ENCODE measurements at places on chromosomes 4 and X.

DNA sequence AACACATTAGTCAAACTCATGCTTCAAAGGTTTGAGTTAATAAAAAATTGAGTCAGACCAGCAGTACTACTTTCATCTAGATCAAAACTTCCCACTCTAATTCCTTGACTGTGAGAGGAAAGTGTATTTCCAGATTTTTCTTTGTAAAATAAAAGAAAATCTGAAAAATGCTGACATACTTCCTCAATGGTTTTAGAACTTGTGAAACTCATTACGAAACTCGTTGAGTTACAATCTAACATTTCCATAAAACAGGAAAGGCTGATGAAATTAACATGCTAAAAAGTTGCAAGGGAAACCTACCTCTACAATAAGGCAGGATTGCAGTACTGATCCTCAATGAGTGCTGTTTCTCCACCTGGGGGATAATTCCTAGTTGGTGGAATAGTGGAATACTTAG, 217.8 kb upstream of the HCCS start:
- no peak for DNase-seq

- DNase-seq, result no peak
Observed at GRCh38 chr4:186189656-186190055, 1.7 kb upstream of the CYP4V2 start.

- no peak for DNase-seq
Observed at GRCh38 chr4:26692014-26692726, 108.3 kb downstream of the TBC1D19 start.

DNA sequence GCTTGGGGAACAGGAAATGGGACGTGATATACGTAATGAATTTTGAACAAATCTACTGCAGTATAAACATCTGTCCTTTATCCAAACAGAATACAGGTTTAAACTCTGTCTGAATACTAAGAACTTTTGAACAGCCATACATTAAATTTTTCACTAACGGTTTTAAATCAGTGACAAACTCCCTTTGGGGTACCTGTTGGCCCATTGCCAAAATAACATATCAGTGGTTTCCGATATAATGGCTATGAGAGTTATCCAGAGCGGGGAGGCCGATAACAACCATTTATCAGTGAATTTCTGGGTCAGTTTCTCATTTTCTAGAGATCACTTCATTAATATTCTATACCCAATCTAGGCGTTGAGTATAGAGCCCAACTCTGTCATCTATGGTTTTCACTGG, 5.2 kb downstream of the SPIN2A start:
- no peak for DNase-seq

DNA sequence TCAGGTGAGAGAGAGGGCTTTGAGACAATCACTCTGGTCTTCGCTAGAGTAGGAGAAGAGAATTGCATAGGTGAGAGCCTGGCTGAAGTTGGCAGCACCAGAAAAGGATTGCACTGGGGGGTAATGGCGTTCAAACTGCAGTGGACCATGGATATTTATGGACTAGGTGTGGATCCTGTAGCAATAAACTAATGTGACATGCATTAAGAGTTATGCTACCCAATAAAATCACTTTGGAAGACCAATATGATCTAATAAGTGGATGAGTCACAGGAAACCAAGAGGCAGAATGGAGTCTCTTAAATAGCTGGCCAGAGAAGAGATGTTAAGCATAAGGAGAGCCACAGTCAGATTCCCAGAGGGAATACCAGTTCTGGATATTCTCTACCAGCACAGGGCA, 259.8 kb downstream of the FBXO8 start:
- DNase-seq, result no peak

- DNase-seq, result no peak
Observed at GRCh38 chr4:20883231-20883630, 183.0 kb downstream of the PACRGL start.

- no peak for DNase-seq
Observed at GRCh38 chrX:10566716-10567097, 53.7 kb downstream of the MID1 start.

DNA sequence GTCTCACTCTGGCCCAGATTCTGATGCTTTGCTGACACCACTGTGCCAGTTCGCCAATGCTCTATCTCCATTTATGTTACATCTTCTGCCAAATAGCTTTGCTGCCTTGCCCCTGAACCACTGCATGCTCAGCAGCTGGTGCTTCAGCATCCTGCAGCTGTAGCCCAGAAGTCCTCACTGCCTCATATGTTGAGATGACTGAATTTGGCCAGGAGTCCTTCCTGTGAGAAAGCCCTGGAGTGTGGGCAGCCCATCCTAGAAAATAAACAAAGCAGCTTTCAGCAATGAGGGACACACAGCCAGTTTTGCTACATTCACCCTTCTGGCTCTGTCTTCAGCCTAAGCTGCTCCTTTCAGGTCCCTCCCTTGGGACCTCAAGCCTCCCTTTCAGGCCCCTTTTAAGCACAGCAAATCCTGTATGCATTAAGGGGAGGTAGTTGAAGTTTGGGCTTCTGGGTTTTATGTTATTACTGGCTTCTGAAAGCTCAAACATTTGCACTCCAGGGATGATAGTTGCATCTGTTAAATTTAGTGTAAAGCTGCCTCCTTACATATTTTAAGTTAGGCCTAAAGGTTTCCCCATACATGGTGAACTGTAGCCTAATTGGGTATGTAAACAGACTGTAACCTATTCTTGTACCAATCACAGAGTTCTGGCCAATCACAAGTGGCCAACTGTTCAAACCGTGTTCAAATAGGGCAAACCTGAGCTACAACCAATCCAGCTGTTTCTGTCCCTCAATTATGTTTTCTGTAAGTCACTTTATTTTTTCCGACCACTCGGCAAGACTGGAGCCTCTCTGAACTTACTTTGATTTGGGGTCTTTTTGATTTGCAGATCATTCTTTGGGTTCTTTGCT, 2.1 kb upstream of the TMEM165 start:
- DNase-seq, result no peak

DNA sequence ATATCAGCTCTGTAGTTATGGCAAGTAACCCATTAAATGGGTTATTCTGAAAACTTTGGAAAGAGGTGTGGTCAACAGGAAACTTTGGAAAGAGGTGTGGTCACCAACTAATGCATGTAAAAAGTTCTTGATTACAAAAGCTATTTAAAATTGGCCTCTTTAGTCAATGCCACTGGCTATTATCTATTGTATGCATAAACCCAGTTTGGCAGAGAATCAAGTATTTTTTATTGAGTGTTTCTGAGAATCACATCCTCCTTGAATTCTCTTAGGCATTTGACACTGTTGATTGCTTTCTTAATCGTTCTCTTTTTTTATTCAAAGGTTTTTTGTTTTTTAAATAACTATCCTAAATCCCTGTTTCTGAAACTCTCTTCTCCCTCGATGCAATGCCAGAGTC, 7.5 kb downstream of the P2RY4 start:
- DNase-seq, result no peak

GRCh38 chrX:104712515-104712914, 146.5 kb downstream of the IL1RAPL2 start:
- no peak for DNase-seq

GRCh38 chr4:153114771-153115321, 89.4 kb upstream of the TRIM2 start:
- DNase-seq, result no peak

GRCh38 chrX:106684207-106684606, 42.3 kb upstream of the RNF128 start:
- no peak for DNase-seq

Measured in COR-L47 (cell line).